ENCODE measurements at places on chromosomes 3 and 15. TPM values are rescaled to one million over a fixed set of nuclear protein-coding genes. Genes with fewer than 3 reads are reported as not detected.

- no peak for DNase-seq
Measured at GRCh38 chr15:78257681-78258080, 6.7 kb upstream of the DNAJA4 start.

CCDC33 gene
- not detected for total RNA-seq

DNA sequence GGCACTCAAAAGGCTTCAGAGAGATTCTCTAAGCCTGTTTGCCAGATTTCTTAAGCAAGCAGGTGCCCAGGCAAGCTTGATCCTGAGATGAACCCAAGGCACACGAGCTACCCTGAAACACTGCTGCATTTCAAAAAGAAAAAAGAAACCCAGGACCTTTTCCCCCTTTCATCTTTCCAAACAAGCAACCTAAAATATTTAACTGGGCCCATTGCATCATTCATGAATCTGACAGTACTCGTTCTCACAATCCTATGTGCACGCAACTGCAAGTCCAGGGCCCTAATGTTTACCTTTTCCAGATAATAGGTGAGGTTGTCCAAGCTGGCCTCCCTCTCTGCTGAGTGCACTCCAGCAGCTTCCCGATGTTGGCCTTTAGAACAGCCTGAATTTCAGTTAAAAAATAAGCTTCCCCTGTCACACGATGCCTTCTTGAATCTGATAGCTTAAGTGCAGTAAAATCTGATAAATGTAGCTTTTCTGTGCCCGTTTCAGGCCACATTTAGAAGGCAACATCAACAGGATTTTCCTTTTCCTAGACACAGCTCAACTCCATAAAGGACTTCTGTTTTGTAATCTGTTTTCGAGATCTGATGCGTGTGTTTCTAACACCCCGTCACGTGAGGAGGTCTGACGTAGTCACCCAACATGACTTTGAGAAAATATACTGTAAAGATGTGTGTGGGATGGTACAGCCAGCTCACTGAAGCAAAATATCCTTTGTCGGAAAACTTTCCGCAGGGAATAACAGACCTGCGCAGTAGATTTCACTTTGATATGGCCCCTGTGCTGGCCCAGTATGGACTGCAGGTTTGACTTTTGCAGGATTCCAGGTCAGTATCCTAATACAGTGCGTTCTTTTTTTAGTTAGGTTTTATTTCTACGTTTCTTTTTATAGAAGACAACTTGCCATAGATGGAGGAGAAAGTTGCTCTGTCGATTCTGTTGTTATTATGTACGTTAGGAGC lies 55.1 kb upstream of the RASA2 start:
- no peak for DNase-seq

- no peak for DNase-seq
Measured at GRCh38 chr3:62667714-62668113, 207.5 kb downstream of the CADPS start.

NMB gene
- 4.9 TPM for total RNA-seq

DNA sequence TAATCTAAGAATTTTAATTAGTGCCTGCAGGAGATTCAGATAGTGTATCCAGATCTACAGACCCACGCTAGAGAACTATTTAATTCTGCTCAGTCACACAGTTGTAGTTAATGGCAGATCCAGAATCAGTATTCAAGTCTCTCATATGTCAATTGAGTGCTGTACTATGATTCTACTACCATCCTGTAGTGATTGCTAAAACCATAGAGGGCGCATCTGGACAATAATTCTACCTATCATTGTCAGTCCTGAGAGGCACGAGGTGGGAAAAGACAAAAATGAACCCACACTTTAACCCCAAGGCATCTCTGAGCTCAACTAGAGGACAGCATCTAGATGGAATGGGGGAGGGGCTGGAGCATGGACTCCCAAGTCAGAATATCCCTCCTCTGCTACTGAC lies 22.7 kb downstream of the DHX36 start:
- DNase-seq, result no peak

DNA sequence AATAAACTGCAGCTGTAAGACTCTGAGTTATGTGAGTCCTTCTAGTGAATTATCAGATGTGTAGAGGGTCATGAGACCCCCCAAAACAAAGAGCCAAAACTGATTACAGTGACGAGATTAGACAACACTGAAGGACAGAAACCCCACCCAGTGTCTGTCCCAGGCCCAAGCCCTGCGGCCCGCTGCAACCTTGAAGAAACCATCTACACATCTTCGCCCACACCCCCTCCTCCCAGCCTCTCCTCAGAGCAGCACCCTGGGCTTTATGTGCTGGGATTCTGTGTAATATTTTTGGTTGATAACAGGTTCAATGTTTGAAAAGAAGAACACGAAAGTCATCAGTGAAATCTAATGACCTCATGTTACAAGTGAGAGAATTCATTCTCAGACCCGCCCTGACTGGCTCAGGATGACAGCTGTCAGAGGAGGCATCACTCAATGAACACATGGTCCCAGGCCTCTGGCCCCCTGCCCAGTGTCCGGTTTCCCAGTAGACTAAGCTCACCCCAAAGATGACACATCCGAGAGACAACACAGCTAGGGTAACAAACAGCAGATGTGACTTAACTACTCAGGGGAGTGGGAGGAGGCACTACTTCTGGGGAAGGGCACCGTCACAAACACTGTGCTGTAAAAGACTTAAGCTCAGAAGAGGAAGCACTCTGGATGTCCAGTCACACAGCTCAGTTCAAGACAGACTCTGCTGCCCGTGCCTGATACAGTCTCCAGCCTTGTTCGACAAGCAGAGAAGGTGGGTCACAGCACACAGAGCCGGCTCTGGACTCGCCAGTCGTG lies 48.9 kb downstream of the NIPA2 start:
- DNase-seq, result no peak

- no peak for DNase-seq
Measured at GRCh38 chr3:62589078-62589477, 215.7 kb upstream of the FEZF2 start.

Data from pulmonary artery endothelial cell (primary cell).